ENCODE measurements at places on chromosomes 16 and 17.
A peak's percentile ranks its signal among the peaks of the same experiment; 100 is the strongest.

GRCh38 chr17:40500709-40501108 lies 714 bp downstream of the TNS4 start:
- DNase-seq: no peak
- H3K27me3 ChIP-seq: no peaks in the 10 kb centered on the region
- no peaks in the 10 kb centered on the region for H3K36me3 ChIP-seq
- H3K4me3 ChIP-seq: no peak overlapping the region
- no peak overlapping the region for H3K27ac ChIP-seq

- peak within 1 kb of the TSS; percentile 66 for H3K4me3 ChIP-seq
- peaks cover 12% of the 10 kb centered on the region for H3K4me1 ChIP-seq
- peak; percentile 90 for DNase-seq
- no peaks in the 10 kb centered on the region for H3K27me3 ChIP-seq
- no peaks in the 10 kb centered on the region for H3K36me3 ChIP-seq
Observed at GRCh38 chr17:46851029-46851741, at the start of gene WNT9B. WNT9B (plus strand) TSS chr17:46851583; CDS start chr17:46851639, 56 bp downstream.

- no peak for DNase-seq
- H3K27me3 ChIP-seq: no peaks in the 10 kb centered on the region
- no peak overlapping the region for H3K27ac ChIP-seq
- H3K4me3 ChIP-seq: no peak overlapping the region
- 0 out of 2 replicates have a peak, but pooled peaks cover 4% of the 10 kb centered on the region for H3K4me1 ChIP-seq
- H3K36me3 ChIP-seq: no peaks in the 10 kb centered on the region
Observed at GRCh38 chr17:79852748-79853147, 13.5 kb upstream of the CBX4 start.

GRCh38 chr17:61756561-61756960 lies 106.8 kb downstream of the BRIP1 start:
- H3K36me3 ChIP-seq: no peaks in the 10 kb centered on the region
- no peaks in the 10 kb centered on the region for H3K4me1 ChIP-seq
- H3K4me3 ChIP-seq: no peak overlapping the region
- no peak for DNase-seq

GRCh38 chr17:34892461-34893249 lies 68.6 kb downstream of the CCT6B start:
- H3K27ac ChIP-seq: no peak overlapping the region
- H3K27me3 ChIP-seq: no peaks in the 10 kb centered on the region
- DNase-seq: no peak
- H3K4me1 ChIP-seq: no peaks in the 10 kb centered on the region
- H3K36me3 ChIP-seq: no peaks in the 10 kb centered on the region

DNA sequence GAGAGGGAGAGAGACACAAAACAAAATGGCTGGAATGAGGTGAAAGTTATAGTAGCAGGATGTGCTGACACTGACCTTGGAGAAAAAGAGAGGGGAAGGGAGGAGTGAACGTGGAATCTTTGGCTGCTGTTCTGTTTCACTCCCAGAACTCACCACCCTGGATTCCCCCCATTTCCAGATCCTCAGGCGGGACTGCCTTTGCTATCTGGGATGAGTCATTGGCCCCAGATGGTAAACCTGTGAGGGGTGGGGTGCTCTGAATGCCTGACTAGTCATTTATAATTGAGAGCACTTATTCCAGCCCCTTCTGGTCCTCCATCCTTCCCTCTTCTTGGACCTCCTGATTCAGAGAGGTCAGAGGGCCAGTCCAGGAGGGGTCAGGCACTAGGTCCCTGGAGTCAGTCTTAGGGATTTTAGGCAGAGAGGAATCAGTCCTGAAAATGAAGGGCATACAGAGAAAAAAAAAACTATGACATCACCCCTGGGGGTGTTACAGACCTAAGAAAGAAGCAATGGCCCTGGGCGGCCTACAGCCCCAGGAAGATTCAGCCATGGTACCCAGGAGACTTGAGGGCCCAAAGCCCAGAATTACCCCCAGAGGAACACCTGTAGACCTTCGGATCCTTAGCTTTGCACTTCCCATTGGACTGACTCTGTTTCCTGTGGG lies 2.2 kb upstream of the ZG16 start:
- DNase-seq: no peak
- H3K4me3 ChIP-seq: no peak overlapping the region
- no peaks in the 10 kb centered on the region for H3K36me3 ChIP-seq
- peaks cover 45% of the 10 kb centered on the region for H3K4me1 ChIP-seq
- H3K27me3 ChIP-seq: no peaks in the 10 kb centered on the region
- H3K27ac ChIP-seq: peak overlapping the region; percentile 49

DNA sequence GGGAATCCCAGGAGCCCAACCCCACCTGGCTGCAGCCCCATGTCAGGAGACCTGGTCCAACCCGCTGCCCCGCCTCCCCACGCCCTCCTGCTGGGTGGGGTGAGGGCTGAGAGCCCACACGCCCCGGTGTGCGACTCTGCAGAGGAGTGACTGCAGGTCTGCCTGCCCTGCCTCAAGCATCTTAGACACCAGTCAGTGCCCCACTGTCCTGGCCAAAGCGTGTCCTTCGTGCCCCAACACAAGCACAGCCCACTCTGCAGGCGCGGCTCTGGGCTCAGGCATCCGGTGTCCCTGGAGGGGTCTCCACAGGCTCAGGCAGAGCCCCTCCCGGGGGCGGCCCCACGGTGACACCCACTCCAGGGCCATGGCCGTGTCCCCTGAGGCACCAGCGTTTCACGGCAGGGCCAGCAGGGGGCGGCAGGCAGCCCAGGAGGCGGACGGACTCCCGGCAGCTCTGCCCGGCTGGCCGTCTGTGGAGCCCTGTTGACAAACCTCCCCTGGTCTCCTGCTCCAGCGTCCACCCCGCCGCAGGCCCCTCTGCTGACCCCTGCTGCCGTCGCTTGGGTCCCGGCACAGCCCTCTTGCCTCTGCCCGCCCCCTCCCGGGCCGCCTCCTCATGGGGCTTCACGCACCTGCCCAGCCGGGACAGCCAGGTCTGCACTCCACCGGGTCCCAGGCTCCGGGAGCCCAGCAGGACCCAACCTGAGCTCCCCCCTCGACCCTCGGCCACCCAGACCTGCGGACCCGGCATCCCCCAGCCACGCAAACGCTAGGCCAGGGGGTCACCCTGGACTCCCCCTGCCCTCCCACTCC lies 8.6 kb upstream of the UBE2I start:
- H3K36me3 ChIP-seq: no peaks in the 10 kb centered on the region
- no peak for DNase-seq
- H3K27ac ChIP-seq: no peak overlapping the region

DNA sequence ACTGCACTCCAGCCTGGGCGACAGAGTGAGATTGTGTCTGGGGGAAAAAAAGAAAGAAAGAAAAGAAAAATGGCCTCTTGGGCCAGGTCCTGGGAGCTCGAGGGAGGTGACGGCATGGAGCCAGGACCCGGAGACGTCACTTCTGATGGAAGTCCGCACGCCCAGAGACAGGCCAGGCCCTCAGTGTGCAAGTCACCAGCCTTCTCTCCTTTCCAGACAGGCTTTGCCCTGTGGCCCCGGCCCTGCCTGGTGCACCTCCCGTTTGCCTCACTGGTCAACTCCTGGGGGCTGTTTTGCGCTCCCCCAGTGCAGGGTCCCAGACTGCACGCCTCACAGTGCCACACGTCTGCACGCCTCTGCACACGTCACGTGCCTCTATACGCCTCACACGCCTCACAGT lies 44.1 kb downstream of the CBFA2T3 start:
- no peaks in the 10 kb centered on the region for H3K27me3 ChIP-seq
- no peaks in the 10 kb centered on the region for H3K4me1 ChIP-seq
- H3K36me3 ChIP-seq: no peaks in the 10 kb centered on the region
- H3K27ac ChIP-seq: no peak overlapping the region
- no peak overlapping the region for H3K4me3 ChIP-seq

- peak within 1 kb of the TSS; percentile 73 for H3K4me3 ChIP-seq
- DNase-seq: peak; percentile 85
- H3K4me1 ChIP-seq: peaks cover 34% of the 10 kb centered on the region
- peak within 1 kb of the TSS; percentile 53 for H3K27ac ChIP-seq
Observed at GRCh38 chr17:39737760-39738567, at the start of gene GRB7. GRB7 (plus strand) TSS chr17:39737938; CDS start chr17:39742302, 4,364 bp downstream.

GRCh38 chr16:88499836-88500251 lies 46.8 kb downstream of the ZFPM1 start:
- no peak for DNase-seq
- H3K27me3 ChIP-seq: no peaks in the 10 kb centered on the region
- H3K4me1 ChIP-seq: peaks cover 66% of the 10 kb centered on the region

- no peaks in the 10 kb centered on the region for H3K36me3 ChIP-seq
- H3K27ac ChIP-seq: no peak overlapping the region
- H3K4me3 ChIP-seq: no peak overlapping the region
- no peaks in the 10 kb centered on the region for H3K27me3 ChIP-seq
Observed at GRCh38 chr16:49092704-49093103, 188.9 kb downstream of the CBLN1 start.

- no peak overlapping the region for H3K4me3 ChIP-seq
- no peaks in the 10 kb centered on the region for H3K4me1 ChIP-seq
- no peaks in the 10 kb centered on the region for H3K36me3 ChIP-seq
- DNase-seq: no peak
- no peak overlapping the region for H3K27ac ChIP-seq
Observed at GRCh38 chr17:78305801-78306200, 54.1 kb downstream of the SOCS3 start.

- no peaks in the 10 kb centered on the region for H3K27me3 ChIP-seq
- no peak overlapping the region for H3K4me3 ChIP-seq
- peaks cover under 1% of the 10 kb centered on the region for H3K4me1 ChIP-seq
- no peak overlapping the region for H3K27ac ChIP-seq
- no peak for DNase-seq
- no peaks in the 10 kb centered on the region for H3K36me3 ChIP-seq
Observed at GRCh38 chr17:48295362-48296288, 134.4 kb downstream of the SKAP1 start.

DNA sequence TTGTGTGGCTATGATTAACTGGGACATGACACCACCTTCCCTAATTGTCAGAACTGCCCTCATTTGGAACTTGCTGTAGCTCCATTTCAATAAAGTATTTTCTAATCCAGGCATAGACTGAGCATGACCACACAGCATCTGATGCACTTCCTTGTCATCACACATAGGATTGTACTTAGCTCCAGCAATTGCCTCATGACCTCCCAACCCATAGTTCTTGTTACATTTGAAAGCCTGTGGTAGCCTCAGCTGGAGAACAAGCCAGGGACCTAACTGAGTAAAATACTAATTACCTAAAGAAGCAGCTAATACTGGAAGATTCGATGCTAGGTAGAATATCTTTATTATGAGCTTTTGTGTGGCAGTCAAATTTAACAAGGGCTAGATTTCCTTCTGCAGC lies 187.3 kb upstream of the KIF2B start:
- H3K4me3 ChIP-seq: no peak overlapping the region
- H3K4me1 ChIP-seq: no peaks in the 10 kb centered on the region
- DNase-seq: no peak
- H3K36me3 ChIP-seq: no peaks in the 10 kb centered on the region

DNA sequence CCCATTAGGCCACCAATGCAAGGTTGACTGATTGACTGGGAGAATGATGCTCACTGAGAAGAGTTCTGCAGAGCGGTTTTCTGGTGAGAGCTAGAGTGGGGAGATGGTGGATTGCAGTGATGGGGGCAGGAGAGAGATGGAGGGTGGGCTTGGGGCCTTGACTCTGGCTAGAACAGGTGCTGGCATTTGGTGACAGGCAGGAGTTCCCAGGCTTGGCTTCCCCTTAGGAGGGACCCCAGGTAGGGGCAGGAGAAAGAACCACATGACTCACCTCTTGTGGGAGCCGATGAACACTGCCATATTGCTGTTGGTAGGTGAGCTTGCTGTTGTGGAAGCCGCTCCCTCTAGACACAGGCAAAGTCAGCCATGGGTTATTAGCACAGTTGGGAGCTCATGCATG lies 8.0 kb downstream of the CD300LB start:
- H3K4me3 ChIP-seq: no peak overlapping the region
- no peak overlapping the region for H3K27ac ChIP-seq
- DNase-seq: no peak
- H3K27me3 ChIP-seq: peaks cover 1% of the 10 kb centered on the region
- no peaks in the 10 kb centered on the region for H3K4me1 ChIP-seq

DNA sequence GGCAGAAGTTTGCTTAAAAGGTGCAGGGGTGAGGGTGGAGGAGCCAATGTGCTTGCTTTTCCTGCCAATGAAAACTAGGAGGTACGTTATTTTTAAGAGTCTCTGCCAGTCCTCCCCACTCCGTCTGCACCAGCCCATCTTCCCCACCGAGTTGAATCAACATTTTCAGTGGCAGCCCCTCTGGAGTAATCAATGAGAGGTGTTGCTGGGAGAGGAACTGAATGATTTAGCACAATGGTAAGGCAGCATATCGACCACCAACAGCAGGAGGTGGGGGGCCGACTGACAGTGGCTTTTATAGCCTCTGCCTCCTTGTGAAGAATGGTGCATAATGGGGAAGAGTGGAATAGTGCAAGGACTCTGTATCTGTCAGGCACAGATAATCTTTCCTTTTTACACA lies 1465.0 kb upstream of the GOT2 start:
- DNase-seq: no peak
- no peak overlapping the region for H3K27ac ChIP-seq
- H3K4me1 ChIP-seq: no peaks in the 10 kb centered on the region
- H3K27me3 ChIP-seq: no peaks in the 10 kb centered on the region
- H3K36me3 ChIP-seq: no peaks in the 10 kb centered on the region
- no peak overlapping the region for H3K4me3 ChIP-seq

GRCh38 chr17:78498848-78499247 lies 78.3 kb downstream of the DNAH17 start:
- no peaks in the 10 kb centered on the region for H3K27me3 ChIP-seq
- no peak overlapping the region for H3K4me3 ChIP-seq
- H3K27ac ChIP-seq: no peak overlapping the region
- no peaks in the 10 kb centered on the region for H3K36me3 ChIP-seq
- DNase-seq: no peak

- no peaks in the 10 kb centered on the region for H3K36me3 ChIP-seq
- no peak overlapping the region for H3K4me3 ChIP-seq
- H3K27me3 ChIP-seq: no peaks in the 10 kb centered on the region
- no peak for DNase-seq
- peaks cover 3% of the 10 kb centered on the region for H3K4me1 ChIP-seq
Observed at GRCh38 chr16:10514369-10515055, 65.9 kb downstream of the EMP2 start.

DNA sequence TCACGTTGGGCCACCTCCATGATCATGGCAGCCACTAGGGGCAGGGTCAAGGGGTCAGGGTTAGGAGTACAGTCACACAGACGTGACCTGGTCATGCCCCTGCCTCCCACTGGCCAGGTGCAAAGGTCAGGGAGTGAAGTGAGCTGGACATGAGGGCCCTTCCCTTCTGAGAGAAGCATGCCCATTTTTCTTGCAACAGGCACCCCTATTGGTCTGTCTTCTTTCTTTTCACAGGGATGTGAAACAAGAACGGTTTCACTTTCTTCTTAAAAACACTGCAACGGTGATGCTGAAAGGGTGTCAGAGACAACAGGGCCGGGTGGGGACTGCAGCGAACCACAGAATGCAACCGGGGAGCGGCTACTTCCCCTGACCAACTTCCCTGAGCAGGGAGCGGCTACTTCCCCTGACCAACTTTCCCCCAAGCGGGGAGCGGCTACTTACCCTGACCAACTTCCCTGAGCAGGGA lies 52.1 kb upstream of the DOC2B start:
- no peak for DNase-seq
- H3K27me3 ChIP-seq: no peaks in the 10 kb centered on the region
- no peak overlapping the region for H3K27ac ChIP-seq
- no peak overlapping the region for H3K4me3 ChIP-seq
- H3K4me1 ChIP-seq: no peaks in the 10 kb centered on the region

Data from Caco-2 (cell line).